ENCODE measurements at places on chromosomes 6 and 20. TPM values are rescaled to one million over a fixed set of nuclear protein-coding genes. Genes with fewer than 3 reads are reported as not detected.

DNA sequence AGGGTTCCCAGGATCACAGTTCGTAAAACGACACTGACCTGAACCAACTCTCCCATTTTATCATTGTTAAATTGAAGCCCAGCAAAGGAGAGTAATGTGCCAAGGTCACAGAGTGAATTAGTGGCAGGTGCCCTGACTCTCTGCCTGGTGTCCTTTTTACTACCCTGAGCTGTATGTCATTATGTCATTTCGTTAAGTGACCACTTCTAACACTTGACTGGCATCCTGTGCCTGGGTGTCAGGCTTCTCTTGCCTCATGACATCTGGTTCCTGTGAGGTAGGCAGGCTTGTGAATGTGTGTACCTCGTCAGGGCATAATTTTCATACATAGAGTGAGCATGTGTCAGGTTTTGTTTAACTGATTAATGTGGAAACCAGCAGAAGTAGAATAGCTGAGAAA is 48.6 kb downstream of the RALY start:
- H3K27me3 ChIP-seq = no peaks in the 10 kb centered on the region
- peaks cover 66% of the 10 kb centered on the region for H3K4me1 ChIP-seq
- DNase-seq = no peak
- no peak overlapping the region for H3K4me3 ChIP-seq
- H3K27ac ChIP-seq = no peak overlapping the region

- no peak overlapping the region for H3K27ac ChIP-seq
- H3K4me3 ChIP-seq = no peak overlapping the region
- no peaks in the 10 kb centered on the region for H3K36me3 ChIP-seq
- H3K27me3 ChIP-seq = no peaks in the 10 kb centered on the region
These were observed 119.6 kb downstream of the SCML4 start for GRCh38 chr6:107704347-107705013.

DNA sequence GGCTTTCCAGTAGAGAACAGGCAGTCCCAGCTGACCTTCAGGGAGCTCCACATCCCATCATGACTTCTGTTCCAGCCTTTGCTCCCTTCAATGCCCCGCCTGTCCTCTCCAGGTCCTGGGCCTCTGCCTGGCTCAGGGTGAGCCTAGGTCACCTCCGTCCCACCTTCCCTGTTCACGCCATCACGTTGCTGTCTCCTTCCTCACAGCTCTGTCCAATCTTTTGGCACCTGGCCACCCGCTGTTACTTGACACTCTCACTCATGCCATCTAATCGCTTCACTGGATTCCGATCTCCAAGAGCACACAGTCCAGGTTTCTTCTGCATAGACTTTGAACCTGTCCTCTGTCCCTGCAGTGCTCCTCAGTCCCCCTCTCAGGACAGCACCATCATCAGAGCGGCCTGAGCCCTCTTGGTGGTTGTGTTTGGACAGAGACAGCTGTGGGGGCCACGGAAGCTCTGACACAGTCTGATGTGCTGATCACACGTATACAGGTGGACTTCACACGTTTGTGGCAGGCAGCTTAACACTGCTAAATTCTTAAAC is 34.7 kb upstream of the TIAM2 start:
- no peak overlapping the region for H3K27ac ChIP-seq
- H3K27me3 ChIP-seq = no peaks in the 10 kb centered on the region
- H3K36me3 ChIP-seq = peaks cover 8% of the 10 kb centered on the region
- H3K4me1 ChIP-seq = peaks cover 4% of the 10 kb centered on the region

DNA sequence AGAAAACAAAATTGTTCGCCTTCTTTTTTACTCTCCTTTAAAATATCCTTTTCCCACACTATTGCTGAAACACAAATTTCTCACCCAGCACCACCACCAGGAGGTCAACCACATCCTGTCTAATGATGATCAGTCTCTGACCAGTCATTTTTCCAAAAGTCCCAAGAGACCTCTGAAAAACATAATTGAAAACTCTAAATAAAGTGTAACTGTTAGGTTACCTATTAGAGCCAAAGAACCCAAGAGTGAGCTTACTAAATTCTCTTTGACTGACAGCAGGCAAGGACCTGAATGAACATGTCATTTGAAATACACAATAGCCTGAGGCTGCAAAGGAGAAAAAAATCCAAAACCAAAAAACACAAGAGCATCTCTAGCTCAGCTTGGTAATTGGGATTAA is 735.4 kb downstream of the CBLN4 start:
- DNase-seq = no peak
- H3K27ac ChIP-seq = no peak overlapping the region

GRCh38 chr6:138482816-138483215 is 16.5 kb downstream of the NHSL1 start:
- H3K4me3 ChIP-seq = no peak overlapping the region
- peak overlapping the region; percentile 0 for H3K27ac ChIP-seq

- no peak overlapping the region for H3K27ac ChIP-seq
- no peak overlapping the region for H3K4me3 ChIP-seq
These were observed 12.9 kb upstream of the RBL1 start for GRCh38 chr20:37108676-37109075.

GRCh38 chr20:6184086-6184485 is 61.3 kb upstream of the FERMT1 start:
- no peaks in the 10 kb centered on the region for H3K4me1 ChIP-seq
- H3K27me3 ChIP-seq = no peaks in the 10 kb centered on the region
- no peaks in the 10 kb centered on the region for H3K36me3 ChIP-seq

The WFDC5 gene
- not detected for total RNA-seq

The NRN1 gene
- 6.4 TPM for total RNA-seq

The EDN3 gene
- total RNA-seq = 0.27 TPM

The LIN28B gene
- not detected for total RNA-seq

All from sigmoid colon (tissue), 7 donors.